Effector CD4-positive, alpha-beta T cell (primary cell): ENCODE measurements at places on chromosomes 12 and 14.

DNA sequence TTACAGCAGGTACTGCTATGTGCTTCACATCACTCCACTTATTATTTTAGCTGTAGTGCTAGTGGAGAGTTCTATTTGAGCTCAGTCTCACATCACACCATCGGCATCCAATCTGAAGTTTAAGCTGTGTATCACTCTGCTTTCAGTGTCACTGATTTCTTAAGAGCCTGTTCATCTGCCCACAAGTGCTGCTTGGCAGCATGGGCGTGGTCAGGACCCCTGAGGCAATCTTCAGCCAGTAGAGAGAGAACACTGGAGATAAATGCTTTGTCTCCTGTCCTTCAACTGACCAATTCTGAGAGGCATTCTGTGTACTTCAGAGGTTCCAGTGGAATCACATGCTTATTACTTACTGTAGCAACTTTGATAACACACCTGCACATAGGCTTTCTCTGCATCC, 728.8 kb downstream of the RPS29 start:
- DNase-seq: no peak

- no peak for DNase-seq
Observed at GRCh38 chr12:102534899-102535298, 54.5 kb upstream of the IGF1 start.

- DNase-seq: no peak
Observed at GRCh38 chr14:95698287-95698686, 12.1 kb downstream of the TCL1B start.

GRCh38 chr12:18158774-18159557, 69.0 kb upstream of the RERGL start:
- DNase-seq: peak; percentile 4

DNA sequence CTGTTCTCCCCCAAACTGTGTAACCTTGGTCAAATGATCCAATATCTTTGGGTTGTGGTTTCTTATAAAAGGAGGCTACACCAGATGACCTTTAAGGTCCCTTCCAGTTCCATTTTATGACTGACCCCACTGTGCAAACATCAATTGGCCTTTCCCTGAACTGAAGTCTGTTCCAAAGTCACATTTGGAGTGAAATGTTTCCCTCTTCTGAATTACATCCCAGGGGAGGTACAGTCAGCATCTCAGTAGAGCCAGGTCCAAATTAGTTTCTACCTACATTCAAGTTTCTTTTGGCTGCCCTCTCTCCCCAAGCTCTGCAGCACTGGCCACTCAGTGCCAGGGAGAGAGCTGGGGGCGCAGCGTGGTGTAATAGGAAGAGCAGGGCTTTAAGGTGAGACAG, 34.4 kb downstream of the LIMA1 start:
- DNase-seq: no peak

- no peak for DNase-seq
Observed at GRCh38 chr14:59096303-59096702, 92.2 kb upstream of the DAAM1 start.

- DNase-seq: no peak
Observed at GRCh38 chr12:51395283-51396230, 4.4 kb upstream of the GALNT6 start.

GRCh38 chr12:130290114-130290513, 47.6 kb upstream of the PIWIL1 start:
- DNase-seq: no peak

GRCh38 chr12:14167005-14167628, 185.7 kb upstream of the GRIN2B start:
- DNase-seq: peak; percentile 10

GRCh38 chr12:175250-175649, 38.7 kb downstream of the SLC6A12 start:
- DNase-seq: no peak

DNA sequence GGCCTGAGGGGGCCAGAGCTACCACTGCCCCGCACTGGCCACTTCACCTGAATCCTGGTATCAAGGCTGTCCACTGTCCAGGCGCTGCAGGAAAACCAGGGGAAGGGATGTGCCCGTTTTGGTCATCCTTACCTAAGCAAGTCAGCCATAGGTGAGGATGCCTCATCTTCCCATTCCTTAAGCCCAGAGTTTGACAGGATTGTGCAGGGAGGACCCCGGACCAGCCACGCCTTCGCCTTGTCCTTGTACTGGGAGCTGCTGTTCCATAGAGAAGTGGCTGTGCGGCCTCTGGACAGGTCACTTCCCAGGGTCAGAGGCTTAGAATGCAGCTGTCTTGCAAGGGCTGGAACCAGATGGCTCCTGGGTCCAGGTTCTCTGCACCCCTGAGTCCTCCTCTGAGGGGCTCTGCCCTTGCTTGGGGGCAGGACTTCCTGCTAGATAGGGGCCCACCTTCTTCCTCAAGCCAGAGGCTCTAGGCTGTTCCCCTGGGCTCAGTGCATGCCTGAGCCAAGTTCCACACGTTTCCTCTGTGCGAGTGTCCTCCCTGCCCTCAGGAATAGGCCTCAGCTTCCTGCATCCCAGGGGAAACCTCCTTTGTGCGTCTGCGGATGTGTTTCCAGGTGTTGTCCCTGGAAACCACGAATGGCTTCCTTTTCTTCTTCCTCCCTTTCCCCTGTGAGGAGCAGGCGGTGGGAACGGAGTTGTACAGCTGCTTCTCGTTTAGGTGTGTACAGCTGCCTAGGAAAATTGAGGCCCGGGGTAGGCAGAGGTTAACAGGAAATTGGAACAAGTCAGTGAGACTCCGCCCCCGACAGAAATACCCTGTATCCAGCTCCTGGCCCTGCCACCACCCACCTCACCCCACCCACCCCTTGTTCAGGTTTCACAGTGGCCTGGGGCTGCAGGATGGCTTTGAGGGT, 54.3 kb upstream of the RIN3 start:
- no peak for DNase-seq

- DNase-seq: no peak
Observed at GRCh38 chr14:76446921-76447320, 71.0 kb downstream of the ESRRB start.

DNA sequence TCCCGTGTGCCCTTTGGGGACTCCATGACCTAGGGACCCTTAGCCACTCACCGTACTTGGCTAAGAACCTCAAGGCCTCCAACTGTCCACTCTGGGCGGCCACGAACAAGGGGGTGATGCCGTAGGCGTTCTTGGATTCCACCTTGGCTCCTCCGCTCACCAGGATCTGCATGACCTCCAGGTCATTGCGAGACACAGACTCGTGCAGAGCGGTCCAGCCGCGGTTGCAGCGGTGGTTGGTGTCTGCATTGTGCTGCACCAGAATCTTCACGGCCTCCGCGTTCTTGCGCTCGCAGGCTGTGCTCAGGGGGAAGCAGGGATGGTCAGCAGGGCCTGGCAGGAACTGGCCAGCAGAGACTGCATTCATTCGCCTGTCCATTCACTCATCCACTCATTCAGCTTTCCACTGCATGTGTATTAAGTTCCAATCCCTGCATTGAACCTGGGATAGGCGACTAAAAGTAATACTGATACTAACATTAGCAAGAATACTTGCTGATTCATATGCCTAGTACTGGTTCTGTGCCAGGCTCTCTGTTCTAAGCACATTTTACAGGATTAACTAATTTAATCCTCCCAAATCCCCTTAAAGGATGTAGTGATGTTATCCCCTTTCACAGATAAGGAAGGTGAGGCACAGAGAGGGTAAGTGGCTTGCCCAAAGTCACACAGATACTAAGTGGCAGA, 23.9 kb downstream of the FAM181A start:
- no peak for DNase-seq

GRCh38 chr12:109710747-109711595, 2.7 kb upstream of the FAM222A start:
- no peak for DNase-seq

GRCh38 chr14:55722054-55722453, 142.0 kb downstream of the KTN1 start:
- no peak for DNase-seq

- DNase-seq: no peak
Observed at GRCh38 chr14:35985474-35986218, 159.5 kb downstream of the BRMS1L start.

GRCh38 chr14:68894802-68895703, 84.0 kb downstream of the ACTN1 start:
- no peak for DNase-seq

GRCh38 chr14:102775855-102776760, 1.1 kb upstream of the TRAF3 start:
- no peak for DNase-seq

- DNase-seq: no peak
Observed at GRCh38 chr12:53208877-53209463, 1.9 kb upstream of the ITGB7 start.

GRCh38 chr14:56129933-56130332, 11.7 kb downstream of the PELI2 start:
- no peak for DNase-seq

DNA sequence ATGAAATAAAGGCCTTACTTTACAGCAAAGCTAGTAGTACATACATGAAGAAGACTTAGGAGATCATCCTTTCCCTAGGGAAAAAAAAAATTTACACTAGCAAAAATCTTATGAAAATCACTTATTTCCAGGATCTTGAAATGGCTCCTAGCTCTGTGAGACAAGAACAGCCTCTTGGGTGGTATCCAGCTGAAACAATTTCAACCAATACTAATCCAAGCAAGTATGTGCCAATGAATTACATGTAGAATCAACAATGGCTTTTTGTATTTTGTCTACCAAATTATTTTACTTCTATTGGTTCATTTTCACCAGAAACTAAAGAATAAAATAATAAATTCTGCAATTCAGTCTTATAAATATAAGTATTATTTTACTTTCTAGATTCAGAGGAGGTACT, 2.7 kb upstream of the SLCO1A2 start:
- DNase-seq: no peak

GRCh38 chr14:105313381-105314286, 914 bp upstream of the PACS2 start:
- DNase-seq: peak; percentile 44

DNA sequence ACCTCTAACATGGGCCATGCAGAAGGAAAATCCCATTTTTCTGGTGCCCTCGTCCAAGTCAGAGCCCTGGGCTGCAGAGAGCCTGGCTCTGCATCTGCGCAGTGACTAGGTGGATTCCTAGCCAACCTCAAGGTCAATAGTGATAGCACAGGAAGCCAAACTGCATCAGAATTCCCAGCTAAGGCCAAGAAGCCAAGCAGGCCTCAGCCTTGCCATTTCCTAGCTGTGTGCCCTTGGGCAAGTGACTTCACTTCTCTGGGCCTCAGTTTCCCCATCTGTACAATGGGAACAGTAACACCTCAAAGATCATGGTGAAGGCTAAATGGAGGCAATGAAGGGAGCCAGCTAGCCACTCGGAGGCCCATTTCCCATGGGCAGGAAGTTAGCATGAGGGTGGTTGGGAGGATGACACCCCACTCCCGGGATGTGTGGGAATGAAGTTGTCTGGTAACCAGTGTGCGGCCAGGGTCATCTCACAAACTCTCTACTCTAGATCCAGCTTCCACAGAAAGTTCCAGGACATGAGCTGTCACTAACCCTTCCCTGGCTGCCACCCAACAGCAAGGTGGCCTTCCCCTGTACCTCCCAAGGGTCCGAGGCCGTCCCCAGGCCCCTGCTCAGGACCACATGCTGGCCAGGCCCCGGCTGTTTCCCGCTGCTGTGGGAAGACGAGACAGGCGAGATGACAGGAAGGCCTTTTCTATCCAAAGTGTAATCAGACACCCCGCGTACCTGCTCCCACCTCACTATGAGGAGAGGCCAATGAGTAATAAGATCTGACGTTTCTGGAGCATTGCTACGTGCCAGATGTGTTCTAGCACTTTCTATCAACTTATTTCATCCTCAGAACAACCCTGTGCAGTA, 125.7 kb downstream of the SCARB1 start:
- DNase-seq: no peak

DNA sequence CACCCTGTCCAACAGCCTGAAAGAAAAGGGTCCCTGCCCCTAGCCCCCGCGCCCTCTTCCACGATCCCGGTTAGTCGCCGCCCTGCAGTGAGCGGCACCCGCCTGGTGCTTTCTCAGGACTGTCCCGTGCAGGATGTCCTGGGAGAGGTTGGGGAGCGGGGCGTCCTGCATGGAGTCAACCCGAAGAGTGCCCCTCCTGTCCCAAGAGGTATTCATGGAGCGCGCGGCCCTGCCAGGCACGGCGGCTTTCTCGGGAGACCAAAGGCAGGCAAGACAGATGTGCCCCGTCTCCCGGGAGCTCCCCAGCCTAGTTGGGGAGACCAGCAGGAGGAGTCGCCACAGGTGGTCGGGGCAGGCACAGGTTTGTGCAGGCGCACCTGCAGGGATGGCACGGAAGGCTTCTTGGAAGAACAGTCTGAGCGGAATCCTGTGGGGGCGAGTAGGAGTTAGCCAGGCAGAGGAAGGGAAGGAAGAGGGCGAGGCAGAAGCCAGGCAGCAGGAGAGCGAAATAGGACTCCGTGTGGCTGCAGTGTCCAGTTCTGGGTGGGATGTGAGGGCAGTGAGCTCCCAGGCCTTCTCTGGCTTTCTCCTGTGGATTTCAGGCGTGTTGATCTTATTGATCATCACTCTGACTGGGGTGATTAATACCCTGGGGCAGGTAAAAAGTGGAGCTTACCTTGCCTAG, 723 bp downstream of the SIVA1 start:
- DNase-seq: no peak

DNA sequence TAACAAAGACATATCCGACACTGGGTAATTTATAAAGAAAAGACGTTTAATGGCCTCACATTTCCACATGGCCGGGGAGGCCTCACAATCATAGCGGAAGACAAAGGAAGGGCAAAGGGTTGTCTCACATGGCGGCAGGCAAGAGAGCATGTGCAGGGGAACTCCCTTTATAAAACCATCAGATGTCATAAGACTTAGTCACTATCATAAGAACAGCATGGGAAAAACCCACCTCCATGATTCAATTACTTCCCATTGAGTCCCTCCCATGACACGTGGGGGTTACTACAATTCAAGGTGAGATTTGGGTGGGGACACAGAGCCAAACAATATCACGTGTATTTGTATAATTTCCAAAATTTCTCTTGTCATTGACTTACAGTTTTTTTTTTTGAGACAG, 5.5 kb upstream of the LMNTD1 start:
- DNase-seq: no peak

DNA sequence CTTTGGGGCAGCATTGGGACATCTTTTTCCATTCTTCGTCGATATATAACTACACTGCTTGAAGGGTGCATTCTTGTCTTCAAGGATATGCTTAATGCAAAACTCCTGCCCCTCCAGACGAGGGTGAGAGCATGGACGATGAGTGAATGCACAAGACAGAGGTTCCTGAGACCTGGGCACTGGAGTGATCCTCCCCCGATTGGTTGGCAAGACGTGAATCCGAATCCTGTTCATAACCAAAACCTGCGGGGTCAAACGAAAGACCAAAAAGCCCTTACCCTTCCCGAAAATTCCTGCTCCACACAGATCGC, 684 bp downstream of the KANSL2 start:
- DNase-seq: no peak

DNA sequence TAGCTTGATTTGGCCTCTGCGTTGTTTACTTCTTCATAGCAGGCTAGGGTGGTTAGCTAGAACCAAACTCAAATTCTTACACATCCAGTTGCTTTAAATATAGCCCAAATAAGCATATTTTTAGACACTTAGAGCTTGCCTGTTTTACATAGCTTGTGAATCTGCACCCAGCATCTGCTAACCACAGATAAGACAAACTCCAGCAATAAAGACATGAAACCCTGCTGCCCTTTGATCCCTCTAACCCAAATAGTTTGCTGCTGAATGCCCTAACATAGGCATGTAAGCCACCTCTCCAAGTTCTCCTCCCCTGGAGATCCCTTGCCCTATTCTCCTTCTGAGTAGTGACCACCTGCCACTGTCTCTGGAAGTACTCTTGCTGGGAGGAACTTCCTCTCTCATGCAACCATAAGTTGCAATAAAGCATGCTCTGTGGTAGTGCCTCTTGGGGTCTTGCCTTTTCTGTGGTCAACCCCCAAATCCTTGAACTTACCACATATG, 185.6 kb downstream of the TMEM117 start:
- DNase-seq: no peak
